ENCODE measurements at places on chromosomes 4 and X.

- DNase-seq: no peak
These were observed 340.9 kb upstream of the CTSO start for GRCh38 chr4:156294577-156294976.

DNA sequence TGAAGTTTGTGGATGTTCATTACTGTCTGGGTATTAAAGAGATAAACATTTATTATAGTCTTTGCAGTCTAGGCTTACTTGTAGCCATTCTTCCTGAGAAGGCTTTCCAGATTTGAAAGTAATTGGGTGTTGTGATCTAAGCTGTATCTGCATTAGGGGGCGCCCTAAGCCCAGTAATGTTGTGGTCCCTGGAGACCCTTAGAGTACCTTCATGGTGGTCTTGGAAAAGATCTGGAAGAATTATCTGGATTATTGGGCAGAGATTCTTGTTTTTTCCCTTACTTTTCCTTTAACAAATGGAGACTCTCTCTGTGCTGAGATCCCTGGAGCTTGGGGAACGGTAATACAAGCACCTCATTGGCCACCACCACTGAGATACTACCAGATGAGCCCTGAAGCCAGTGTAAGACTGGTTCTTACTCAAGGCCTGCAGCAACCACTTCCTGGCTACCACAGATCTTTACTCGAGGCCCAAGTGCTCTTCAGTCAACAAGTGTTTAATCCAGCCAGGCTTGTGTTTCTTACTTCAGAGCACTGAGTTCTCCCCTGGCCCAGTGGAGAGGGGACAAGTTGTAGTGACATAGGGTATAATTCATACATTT, 63.1 kb downstream of the RTL3 start:
- DNase-seq: no peak

GRCh38 chrX:77597511-77597910, 150.3 kb downstream of the FGF16 start:
- no peak for DNase-seq

DNA sequence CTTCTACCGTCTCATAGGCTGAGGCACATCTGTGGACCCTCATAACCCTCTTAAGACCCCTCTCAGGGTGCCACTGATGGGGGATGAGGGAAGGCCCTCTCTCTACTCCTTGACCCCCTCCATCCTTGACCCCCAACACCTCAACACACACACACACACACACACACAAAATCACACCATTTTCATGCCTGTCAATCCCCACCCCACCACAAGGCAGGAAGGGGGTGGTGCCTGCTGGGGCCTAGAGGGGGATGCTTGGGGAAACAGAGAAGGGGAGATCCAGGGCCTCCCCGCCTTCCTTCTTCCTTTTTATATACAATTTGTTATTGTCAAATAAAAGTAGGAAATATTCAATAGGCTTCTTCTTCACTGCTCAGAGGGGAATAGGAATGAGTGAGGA, 1.2 kb upstream of the EBP start:
- no peak for DNase-seq

DNA sequence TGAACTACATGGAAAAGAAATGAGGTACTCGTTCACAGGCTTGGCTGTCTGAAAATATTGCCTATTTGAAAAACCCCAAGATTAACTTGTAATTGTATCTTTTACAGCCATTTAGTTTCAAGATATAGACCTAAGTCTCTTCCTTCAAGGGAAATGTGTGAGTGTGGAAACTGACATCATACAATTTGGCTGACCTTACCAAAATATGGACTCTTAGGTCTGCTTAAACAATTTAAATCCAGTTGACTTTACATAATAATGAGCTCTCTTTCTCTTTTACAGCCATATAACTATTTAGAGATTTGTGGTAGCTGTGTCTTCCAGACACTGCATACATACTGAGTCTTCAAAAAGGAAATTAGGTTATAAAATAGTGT, 186.9 kb downstream of the NR3C2 start:
- no peak for DNase-seq

DNA sequence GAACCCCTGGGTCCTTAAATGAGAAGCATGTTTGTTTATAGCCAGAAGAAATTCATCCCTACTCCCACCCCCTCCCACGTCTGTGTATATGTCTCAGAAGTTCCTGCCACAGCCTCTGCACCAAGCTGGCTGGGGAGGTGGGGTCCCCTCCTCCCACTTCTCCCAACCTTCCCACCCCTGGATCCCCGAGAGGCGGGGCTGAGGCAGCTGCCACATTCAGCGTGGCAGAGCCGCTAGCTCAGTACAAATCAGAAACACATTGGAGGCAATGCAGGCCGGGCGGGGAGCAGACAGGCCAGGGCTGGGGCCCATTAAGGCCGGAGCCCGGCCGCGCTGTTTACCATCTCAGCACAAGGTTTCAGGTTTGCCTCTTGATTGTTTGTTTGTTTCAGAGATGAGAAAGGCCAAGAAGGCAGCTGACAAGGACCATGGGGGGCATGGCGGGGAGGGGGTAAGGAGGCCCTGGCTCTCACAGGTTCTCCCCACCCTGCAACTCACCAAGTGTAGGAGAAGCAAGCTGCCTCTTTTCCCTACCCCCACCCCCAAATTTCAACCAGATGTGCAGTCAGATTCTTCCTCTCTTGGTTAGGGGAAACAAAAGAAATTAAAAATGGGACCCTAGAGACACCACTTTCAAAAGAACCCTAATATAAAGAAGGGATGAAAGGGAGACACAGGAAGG, 22.3 kb downstream of the PJA1 start:
- no peak for DNase-seq

DNA sequence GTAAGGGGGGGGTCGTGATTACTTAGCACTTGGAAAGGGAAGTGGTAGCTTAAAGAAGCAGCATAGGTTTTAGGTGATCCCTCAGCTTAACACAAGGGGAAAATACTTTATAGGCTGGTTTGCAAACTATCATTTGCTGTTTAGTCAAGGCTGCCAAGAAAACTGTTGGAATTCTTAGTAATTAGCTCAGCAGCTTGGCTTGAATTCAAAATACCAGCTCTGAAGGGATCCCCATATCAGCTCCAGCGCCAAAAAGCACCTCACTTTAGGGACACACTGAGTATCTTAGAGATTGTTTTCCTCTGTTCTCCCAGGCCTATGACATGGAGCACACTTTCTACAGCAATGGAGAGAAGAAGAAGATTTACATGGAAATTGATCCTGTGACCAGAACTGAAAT, 8.8 kb downstream of the TNMD start:
- no peak for DNase-seq

- no peak for DNase-seq
These were observed 15.0 kb upstream of the XAGE2 start for GRCh38 chrX:52353838-52354237.

- DNase-seq: no peak
These were observed 2.1 kb upstream of the CYSLTR1 start for GRCh38 chrX:78329486-78329885.

DNA sequence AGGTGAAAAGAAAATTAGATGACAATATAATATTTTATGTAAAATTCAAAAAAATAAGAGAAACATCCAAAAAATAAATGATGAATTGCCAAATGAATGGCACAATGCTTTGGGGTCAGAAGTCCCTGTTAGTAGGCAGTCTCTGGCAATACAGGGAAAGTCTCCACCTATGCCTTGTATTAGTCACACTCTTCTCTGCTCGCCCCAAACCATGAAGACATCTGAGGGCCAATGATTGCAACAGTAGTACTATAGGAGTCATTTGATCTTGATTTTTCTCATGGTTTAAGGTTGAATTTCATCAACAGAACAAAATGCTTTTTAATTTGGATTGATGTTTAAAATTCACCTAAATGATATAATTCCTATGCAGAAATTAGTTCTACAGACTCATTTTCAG, 3.9 kb upstream of the PRSS12 start:
- DNase-seq: no peak
